ENCODE measurements at places on chromosomes 16 and 17.

- no peak for DNase-seq
These were observed 396.8 kb downstream of the SEC14L1 start for GRCh38 chr17:77537566-77537965.

- DNase-seq = no peak
These were observed 6.4 kb upstream of the ZNF750 start for GRCh38 chr17:82846061-82846691.

GRCh38 chr16:80938879-80939260 lies 67.8 kb downstream of the CMC2 start:
- no peak for DNase-seq

DNA sequence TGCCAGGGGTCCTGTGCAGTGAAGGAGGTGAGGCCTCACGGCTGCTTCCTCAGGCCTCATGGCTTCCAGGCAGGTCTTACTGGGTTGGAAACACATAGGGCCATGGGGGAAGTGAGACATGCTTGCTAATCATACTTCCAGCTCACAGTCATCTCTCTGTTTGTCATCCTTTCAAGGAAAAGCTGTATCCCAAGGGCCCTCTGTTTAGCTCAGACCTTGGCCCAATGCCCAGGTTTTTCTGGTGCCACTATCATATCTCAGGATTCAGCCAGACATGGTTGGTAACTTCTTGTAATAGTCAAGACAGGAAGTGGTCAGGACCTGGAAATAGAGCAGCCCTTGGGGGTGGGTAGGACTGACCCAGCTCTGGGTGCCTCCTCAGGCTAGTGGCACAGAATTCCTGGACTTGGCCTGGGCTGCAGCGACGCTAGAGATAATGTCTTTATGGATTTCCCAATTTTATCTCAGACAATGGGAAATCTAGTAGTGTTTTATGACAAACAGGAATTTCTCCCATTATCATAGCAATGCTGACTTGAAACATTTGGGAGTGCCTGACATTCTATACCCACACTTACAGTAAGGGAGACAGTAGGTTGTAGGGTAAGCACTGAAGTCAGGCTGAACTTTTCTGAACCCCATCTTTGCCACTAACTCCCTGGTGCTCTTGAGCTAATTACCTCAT lies 13.5 kb upstream of the ITGB3 start:
- DNase-seq = no peak

DNA sequence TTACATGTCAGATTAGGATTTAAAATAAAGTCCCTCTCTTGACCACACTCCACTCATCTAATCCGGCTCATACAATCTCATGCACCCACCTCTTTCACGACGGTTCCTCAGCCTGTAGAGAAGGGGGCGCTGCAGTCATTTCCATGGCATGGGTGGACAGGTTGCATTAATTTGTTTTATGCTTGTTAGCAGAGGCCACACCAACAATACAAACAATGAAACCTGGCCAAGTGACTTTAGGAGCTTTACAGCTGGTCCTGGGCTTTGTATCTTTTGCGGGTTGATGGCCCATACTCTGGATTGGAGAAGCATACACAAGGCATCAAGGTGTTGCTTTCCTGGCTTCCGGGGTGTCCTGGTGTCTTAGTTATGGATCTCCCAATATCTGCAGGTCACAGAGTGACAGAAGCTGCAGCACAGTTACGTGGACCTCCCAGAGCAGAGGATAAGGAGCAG lies 9.7 kb upstream of the SNF8 start:
- no peak for DNase-seq

DNA sequence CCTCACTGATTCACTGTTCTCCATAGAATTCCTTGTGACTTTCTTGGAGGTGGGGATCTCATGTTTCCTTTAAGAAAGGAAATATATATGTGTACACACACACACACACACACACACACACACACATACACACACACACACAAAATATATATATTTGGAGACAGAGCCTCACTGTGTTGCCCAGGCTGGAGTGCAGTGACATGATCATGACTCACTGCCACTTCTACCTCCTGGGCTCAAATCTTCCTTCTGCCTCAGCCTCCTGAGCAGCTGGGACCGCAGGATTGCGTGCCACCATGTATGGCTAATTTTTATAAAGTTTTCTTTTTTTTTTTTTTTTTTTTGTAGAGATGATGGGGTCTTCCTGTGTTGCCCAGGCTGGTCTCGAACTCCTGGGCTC lies 45.9 kb downstream of the CDH13 start:
- DNase-seq = no peak

- no peak for DNase-seq
These were observed 67.1 kb upstream of the ZNF469 start for GRCh38 chr16:88315543-88316105.

DNA sequence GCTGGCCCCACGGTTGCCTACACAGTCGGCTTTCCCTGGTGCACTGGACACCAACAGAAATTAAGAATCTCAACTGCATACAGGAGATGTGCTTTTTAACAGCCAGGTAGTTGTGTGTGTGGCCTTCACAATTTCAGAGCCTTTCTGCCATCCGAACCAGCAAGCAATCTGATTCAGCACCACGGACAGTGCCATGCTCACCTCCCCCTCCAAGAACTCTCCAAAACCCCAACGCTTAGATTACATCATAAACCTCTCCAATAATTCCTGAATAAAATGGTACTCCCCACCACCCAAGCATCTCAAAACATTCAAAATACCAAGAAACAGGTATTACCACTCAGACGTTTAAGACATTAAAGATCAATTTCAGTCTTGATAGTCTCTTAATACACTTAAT lies 31.8 kb downstream of the USP7 start:
- DNase-seq = no peak

DNA sequence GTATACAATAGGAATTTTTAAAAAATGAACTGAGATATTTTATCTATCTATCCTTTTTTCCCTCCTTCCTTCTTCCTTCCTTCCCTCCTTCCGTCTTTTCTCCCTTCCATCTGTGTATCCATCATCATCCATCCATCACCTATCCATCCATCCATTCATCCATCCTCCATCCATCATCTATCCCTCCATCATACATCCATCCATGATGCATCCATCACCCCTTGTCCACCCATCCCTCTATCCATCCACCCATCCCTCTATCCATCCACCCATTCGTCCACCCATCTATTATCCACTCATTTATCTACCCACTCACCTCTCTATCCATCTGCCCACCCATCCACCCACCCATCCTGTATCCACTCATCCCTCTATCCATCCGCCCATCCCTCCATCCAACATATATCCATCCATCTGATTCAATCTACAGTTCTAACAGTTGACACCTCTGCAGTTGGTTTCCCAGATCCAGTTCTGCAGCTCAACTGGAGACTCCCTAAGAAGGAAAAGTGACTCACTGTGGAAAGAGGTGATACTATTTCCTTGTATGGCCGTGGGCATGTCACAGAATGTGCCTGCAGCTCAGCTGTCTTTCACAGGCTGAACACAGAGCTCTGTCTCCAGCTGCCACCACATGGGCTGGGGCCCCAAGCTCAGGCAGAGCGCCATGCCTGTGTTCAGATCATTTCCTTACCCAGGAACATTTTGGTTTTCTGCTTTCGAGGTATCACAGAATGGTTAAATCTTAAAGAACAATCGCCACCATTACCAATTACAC lies 130.8 kb downstream of the XYLT1 start:
- DNase-seq = no peak

DNA sequence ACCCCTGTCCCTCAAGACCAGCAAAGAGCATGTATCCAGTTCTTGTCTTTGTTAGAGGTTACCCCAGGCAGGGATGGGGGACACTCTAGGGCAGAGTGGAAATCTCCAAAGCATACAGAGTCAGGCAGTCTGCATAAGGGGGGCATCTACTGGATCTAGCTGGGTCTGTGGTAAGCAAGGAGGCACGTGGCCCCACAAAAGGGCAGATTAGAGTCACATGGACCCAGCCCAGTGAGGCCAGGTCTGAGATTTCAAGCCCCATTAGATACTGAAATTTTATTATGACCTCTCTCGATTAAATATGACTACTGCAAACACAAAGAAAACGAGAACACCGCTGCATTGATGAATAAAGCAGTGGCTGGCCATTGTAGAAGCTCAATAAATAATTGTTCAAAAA lies 1.6 kb upstream of the GPR139 start:
- no peak for DNase-seq

DNA sequence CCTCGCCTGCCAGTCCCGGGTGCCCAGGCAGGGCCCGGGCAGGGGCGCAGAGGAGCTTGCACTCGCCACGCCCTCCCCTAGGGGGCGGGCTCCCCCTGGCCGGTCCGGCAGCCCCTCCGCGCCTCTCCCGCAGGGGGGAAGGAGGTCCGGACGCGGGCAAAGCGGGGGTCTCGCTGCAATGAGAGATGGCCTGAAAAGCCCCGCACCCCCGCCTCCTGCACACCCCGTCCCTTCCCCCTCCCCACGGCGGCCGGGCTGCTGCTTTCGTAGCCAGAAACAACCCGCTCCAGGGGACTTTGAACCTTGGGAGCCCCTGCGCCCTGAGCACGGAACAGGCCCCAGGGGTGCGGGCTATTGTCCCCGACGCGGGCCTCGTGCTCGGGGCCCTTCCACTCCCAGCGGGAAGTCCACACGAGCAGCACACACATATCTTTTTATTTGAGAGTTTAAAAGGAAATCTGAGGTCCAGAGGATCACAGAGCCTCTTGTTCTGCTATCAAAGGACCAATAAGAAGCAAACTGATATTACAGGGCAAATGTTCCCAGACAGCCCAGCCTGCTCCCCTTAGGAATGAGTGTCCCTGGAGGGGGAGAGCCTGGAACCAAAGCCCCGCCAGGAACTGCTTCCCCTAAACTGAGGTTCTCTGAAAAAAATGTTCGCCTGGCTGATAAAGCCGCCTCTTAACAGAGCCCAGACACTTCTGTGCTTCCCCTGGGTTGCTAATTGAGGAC lies 5.8 kb upstream of the CBX4 start:
- no peak for DNase-seq

- DNase-seq = no peak
These were observed 45.6 kb downstream of the CCDC57 start for GRCh38 chr17:82167028-82167427.

- DNase-seq = no peak
These were observed 7.9 kb upstream of the RPL23 start for GRCh38 chr17:38861399-38861843.

DNA sequence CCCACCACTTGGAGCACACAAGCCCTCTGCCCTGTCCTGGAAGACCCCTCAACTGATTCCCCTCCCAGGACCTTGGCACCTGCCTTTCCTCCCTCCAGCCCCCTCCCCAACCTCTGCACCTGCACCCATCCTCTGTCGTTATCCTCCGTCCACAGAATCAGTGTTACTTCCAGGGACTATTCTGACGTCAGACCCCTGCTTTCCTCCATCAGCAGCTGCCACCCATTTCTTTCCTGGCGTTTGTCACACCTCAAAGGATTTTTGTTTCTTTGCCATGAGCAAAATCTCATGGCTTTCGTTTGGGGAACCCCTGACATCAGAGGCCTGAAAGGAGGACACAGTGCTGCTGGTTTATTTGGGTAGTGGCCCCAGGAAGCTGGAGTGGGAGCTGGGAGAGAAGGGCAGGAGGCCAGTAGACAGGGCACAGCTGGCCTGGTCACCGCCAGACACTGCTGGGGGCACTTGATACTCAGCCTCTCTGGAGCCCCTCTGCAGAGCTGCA lies 68.4 kb downstream of the SOCS1 start:
- DNase-seq = no peak

- DNase-seq = no peak
These were observed 720 bp upstream of the ZPBP2 start for GRCh38 chr17:39867084-39867879.

DNA sequence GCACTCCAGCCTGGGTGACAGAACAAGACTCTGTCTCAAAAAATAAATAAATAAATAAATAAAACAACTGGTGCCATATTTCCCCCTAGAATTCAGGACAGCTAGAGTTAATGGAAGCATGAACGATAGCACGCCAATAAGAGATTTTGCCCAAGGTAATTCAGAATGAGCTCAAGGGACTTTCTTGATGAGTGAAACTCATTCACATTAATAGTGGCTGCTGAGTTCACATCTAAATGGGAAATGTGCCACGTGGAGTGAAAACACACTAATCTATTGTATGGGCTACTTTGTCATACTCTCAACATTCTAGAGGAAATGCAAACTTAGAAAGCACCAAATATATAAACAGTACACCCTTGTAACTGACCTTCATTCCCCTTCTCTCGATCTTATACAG lies 47.4 kb upstream of the PSMD7 start:
- no peak for DNase-seq

DNA sequence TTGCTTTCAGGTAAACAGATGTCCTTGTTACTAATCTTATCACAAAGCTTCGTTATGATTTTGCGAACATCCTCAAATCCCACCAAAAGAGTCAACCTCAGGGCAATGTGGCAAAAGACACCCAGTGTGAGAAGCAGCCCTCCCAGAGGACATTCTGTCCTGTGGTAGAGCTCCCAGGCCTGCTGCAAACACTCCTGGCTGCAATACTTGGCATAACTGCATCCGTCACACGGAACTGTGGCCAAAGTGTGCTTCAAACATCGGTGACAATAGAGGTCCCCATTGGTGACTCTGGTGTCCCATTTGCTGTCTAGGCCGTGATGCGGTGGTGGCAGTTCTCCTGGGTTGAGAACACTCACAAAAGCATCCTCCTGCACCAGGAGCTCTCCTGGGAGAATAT lies 29.5 kb downstream of the SMYD4 start:
- DNase-seq = no peak

DNA sequence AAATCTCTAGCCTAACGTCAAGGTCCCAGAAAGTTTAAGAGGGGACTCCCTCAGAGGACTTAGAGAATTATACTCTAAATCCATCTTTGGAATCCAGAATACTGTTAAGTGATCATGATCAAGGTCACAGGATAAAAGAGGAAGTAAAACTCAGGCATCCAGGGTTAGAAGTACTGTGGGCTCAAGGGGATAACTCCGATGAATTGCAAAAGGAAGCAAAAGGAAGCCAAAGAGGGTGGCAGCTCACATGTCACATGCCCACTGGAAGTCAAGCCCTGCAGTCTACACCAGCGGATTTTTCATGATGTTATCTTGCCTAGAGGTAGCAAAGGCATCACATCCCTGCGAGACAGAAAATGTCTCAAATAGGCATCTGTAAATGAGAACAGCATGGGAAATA lies 3.8 kb downstream of the ZNF821 start:
- DNase-seq = no peak

- DNase-seq = no peak
These were observed 4.8 kb upstream of the LPO start for GRCh38 chr17:58233543-58233942.

DNA sequence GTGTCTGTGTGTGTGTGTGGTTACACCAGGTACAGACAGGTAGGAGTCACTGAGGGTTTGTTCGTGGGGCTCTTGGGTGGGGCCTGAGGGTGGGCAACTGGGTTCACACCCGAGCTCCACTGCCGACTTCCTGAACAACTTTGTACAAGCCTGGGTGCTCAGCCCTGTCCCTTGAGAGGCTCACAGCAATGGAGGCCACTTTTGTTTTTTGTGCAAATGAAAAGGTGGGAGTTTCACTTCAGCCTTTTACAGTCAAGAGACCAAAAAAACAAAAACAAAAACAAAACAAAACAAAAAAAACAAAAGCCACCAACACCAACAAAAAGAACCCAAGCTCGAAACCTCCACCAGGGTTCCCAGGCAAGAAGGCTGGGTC lies 2.4 kb downstream of the RHBDF2 start:
- DNase-seq = no peak

- DNase-seq = no peak
These were observed 26.8 kb upstream of the AXIN2 start for GRCh38 chr17:65588181-65588808.
